ENCODE measurements at places on chromosomes 5 and 9.

DNA sequence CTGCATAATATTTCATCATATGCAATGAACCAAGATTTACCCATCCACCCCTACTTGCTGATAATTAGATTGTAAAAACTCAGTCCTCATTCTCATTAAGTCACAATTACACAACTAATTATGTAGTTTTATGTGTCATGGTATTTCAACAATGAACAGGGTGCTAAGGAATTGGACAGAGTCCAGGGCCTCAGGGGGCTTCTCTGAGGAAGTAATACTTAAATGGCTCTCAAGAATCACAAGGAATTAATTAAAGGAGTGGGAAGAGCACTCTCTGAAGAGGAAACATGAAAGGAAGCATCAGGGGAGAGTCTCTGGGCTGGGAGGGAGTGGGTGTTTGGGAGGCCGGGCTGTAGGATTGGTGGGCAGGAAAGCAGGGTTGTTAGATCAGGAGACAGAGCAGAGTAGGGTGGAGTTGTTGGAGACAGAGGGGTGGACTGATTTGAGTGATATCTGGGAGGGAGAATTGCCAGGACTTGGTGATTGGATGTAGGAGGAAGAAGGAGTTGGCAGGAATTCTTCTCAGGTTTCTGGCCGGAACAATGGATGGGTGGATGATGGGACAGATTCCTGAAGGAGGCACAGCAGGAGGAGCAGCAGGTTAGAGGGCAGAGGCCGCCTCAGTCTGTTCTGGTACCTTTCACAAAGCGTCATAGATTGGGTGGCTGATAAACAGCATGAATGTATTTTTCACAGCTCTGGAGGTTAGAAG, 23.0 kb upstream of the NSG2 start:
- no peak for DNase-seq

- no peak for DNase-seq
Observed at GRCh38 chr9:23538067-23538402, 288.0 kb downstream of the ELAVL2 start.

DNA sequence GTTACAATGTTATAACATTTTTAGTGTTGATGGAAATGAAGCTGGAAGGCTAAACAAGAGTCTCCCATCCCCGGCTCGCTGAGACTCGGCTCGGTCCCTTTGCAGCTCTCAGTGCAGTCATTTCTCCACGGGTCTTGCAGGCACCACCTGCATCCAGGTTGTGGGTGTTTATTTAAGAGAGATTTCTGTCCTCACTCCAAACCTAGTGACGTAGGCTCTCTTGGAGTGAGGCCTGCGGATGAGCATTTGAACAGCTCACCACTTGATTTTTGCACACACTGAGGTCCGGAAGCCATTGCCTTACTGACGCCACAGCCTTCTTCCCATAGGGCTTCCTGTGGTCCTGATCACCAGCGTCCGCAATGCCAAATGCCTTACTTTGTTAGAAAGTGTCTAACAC, 197.7 kb upstream of the OTULINL start:
- no peak for DNase-seq

GRCh38 chr9:113056191-113057106, at the start of gene ZFP37:
TSS of gene ZFP37 (minus strand) at chr9:113056724. CDS start at chr9:113056688, 36 bp downstream.
- peak; percentile 62 for DNase-seq

GRCh38 chr5:130549884-130550561, 615.0 kb downstream of the HINT1 start:
- DNase-seq = no peak

DNA sequence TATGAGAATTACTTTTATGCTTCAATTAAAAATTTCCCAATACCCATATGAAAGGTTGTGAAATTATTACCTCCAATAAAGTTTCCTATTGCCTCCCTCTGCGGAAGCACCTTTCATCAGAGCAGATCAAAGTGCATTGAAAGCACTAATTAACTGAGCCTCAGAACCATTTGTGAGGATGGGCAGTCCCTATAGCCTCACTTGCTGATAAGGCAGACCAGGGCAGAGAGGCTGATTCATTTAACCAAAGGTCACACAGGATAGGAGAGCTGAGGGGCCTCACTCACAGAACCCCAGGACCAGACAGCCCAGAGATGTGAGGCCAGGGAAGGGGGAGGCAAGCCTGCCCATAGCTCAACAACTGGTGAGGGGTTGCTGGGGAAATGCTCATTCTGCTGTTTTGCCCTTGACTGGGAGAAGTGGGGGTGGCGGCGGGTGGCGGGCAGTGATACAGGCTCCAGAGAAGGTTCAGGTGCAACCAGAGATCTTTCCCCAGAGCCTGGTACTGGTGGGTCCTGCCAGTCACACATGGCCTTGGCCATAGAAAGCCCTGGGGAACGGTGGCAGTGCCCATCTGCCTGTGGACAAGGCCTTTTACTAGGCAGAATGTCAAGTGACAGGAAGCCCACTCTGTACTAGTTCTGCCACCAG, 57.9 kb downstream of the MACROH2A1 start:
- no peak for DNase-seq
